ENCODE measurements at places on chromosomes 3 and 15.

- no peak for DNase-seq
Measured at GRCh38 chr3:179026636-179027035, 45.0 kb downstream of the ZMAT3 start.

GRCh38 chr15:60819860-60820259 lies 340.9 kb upstream of the ICE2 start:
- DNase-seq: no peak

DNA sequence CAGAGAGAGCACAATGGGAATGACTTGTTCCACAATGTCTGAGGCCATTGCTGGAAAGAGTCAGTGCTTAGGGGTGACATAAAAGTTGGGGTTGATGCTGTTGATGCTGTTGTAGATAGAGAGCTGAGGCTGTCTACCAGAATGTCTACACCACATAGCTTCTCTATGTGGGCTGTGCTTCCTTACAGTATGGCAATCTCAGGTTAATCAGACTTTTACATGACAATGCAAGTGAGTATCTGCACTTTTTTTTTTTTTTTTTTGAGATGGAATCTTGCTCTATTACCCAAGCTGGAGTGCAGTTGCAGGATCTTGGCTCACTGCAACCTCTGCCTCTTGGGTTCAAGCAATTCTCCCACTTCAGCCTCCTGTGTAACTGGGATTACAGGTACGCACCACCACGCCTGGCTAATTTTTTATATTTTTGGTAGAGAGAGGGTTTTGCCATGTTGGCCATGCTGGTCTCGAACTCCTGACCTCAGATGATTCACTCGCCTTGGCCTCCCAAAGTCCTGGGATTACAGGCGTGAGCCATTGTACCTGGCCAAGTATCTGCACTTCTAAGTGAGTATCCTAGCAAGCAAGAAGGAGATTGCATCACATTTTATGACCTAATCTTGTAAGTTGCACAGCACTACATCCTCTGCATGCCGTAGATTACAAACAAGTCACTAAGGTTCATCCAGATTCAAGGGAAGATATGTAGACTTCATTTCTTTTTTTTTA lies 28.7 kb downstream of the DLEC1 start:
- no peak for DNase-seq

DNA sequence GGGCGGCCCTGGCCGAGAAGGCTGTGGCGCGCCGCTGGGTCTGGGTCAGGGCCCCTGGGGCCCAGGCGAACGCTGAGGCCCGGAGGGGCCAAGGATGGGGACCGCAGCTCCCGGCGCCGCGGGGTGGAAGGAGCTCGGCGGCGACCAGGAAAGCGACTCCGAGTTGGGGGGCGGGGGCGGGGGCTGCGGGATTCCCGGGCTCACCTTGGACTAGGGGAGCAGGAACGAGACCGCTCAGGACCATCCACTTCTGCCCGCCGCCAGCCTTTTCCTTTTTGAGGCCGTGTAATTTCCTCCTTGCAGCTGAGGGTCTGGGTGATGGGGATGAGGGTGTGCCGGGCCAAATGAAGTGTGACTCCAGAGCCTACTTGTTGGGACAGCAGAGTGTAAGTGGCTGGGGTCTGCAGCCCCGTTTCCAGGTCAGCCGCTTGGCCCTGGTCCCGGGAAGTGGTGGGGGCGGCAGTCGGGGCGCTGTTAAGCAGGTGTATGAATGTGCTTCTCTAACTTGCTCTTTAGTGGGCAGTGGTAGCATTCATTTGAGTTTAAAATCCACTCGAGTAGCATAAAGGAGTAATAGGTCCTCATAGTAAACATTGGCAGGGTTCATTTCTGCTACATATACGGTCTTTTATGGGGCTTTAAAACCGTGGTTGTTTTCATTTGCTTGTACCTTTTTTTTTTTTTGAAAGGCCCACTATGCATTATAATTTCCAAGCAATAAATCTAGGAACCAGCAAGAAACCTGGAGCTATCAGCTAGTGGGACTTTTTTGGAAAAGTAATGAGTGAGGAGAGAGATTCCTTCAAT lies 717 bp downstream of the PXK start:
- DNase-seq: no peak

All from NCI-H1930 (cell line).